ENCODE measurements at places on chromosomes 16 and 17.

- no peak for DNase-seq
Measured at GRCh38 chr16:28830531-28830930, 7.7 kb downstream of the ATXN2L start.

GRCh38 chr16:73350707-73351452, 303.0 kb upstream of the ZFHX3 start:
- DNase-seq, result no peak

DNA sequence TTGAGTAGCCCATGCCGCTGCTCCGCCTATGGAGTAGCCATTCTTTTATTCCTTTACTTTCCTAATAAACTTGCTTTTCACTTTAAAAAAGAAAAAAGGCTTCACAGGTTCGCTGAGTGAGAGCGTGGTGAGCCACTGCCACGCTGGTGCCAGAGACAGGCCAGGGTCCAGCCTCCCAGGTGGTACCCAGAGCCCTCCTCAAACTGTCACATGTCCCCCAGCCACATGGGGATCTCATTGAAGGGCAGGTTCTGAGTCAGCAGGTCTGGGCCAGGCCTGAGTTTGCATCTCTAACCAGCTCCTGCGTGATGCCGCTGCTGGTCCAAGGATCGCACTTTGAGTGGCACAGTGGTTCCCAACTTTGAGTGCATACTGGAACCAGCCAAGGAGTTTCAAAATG, 36.2 kb downstream of the RBFOX3 start:
- DNase-seq, result no peak

GRCh38 chr17:4973256-4974114, 5.9 kb upstream of the SPAG7 start:
- no peak for DNase-seq

DNA sequence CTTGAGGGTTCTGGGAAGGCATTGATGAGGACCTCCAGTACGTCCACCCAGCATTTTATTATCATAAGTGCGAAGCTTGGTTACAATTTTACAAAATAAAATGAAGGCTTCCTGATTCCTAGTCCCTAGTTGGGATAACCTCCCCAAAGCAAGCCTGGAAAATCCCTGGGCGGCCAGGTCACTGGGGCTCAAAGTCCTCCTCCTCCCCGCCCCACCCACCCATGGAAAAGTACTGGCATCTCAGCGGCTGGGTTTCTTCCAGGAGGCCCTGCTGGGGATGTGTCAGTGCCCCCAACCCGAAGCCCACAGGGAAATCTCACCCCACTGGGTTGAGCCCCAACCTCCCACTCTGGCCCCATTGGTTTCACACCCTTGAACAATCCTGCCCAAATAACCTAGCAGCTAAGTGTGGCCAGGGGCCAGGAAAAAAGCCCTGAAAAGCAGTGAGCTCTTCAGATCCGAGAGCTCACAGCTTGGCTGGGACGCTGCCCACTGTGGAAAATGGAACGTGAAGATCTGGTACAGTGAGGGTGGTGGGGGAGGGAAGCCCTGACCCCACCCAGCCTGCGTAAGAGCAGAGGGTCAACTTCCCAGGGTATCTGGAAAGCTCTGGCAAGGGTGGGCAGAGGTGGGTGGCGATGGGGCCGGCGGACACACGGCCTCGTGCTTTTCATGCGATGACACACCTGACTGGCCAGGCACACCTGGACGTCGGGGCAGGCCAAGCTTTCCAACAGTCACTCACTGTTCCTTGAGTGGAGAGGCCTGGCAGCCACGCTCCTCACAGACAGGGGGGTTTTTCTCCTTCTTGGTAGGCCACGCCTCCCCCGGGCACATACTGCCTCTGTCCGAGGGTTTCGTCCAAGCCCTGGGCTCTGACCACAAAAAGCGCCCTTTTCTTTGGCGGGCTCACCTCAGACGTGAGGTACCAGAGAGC, 324.5 kb downstream of the SOX9 start:
- DNase-seq, result no peak

GRCh38 chr17:41101586-41102259, at the start of gene KRTAP4-16:
TSS of gene KRTAP4-16 (minus strand) at chr17:41102209. CDS start at chr17:41102209, 0 bp downstream.
- no peak for DNase-seq

DNA sequence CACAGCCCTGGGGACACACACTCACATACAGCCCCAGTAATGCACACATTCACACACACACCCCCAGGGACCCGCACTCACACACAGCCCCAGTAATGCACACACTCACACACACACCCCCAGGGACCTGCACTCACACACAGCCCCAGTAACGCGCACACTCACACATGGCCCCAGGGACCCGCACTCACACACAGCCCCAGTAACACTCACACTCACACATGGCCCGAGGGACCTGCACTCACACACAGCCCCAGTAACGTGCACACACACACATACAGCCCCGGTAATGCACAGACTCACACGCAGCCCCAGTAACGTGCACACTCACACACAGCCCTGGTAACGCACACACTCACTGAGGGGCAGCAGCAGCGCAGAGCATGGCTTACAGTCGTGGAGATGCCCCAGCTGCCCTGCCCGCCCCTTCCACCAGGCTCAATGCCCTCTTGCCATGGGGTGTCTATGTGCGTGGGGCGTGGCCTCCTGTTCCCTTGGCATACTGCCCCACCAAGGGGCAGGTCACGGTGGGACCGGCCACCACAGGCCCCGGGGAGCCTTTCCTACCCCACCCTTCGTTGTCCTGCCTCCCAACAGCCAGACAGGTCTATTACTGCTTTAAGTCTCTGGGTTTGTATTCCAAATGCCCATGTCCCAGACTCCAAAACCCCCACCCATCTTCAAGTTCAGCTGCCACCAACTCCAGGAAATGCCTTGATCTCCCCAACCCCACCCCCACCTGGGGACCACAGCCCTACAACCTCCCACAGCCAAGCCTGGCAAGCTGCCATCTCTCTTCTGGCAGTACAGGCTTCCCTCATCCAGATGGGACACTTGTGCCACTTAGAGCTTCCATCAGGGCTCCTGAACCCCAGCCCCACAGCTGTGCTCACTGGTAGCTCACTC, 2.7 kb downstream of the CCDC102A start:
- no peak for DNase-seq

- no peak for DNase-seq
Measured at GRCh38 chr16:2512735-2513404, 882 bp upstream of the ATP6V0C start.

- no peak for DNase-seq
Measured at GRCh38 chr16:87757841-87758426, 7.9 kb downstream of the KLHDC4 start.

DNA sequence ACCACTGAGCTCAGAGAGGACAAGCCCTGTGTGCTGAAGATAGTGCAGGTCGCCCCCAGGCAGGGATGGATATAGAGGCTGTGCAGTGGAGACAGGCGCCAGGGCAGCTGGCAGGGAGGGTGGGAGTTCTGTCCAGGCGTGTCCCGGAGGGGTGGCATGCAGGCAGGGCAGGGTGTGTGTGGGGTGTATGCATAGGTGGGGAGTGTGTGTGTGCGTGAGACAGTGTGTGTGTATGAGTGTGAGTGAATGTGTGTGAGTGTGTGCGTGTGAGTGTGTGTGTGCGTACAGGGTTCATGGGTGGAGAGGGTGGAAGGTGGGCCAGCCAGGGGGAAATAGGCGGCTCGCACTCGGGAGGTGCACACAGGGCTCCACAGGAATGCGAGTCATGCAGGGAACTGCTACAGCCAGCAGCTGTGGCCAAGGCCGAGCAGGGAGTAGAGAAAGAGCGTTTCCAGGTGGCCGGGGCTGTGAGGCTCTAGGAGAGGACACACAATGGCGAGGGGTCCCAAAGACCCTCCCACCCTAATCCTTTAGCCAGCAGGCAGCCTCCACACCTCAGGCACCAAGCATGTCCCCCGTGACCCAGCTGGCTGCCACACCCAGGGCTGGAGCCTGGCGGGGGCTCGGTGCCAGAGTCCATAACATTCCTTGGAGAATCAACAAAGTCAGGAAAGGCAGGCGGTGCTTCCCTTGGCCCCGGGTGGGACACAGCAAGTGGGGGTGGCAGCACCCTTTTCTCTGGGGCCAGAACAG, 4.6 kb downstream of the PLCD3 start:
- DNase-seq, result no peak

DNA sequence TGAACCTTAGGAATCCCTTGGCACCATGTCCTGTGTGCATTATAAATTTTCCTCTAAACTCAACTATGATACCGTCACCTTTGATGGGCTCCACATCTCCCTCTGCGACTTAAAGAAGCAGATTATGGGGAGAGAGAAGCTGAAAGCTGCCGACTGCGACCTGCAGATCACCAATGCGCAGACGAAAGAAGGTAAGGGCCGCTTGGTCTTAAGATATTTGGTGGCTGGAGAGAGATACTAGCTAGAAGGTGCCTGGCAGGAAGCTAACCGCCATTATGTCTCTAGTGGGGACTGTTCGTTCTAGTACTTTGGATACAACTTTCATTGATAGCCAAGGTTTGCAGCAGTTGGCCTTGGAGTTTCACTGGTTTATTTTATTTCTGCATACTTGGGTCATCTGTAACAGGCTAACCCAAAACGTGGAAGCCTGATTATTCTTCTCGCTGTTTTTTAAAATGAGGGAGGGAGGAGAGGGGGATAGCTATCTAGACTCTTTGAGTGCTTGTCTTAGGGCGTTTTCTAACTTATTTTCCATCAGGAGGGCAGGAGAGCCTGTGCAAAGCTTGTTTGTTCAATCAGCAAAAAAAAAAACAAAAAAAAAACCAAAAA, 1.3 kb downstream of the RBBP6 start:
- peak; percentile 52 for DNase-seq

GRCh38 chr17:17518014-17518413, 21.8 kb upstream of the RASD1 start:
- no peak for DNase-seq

DNA sequence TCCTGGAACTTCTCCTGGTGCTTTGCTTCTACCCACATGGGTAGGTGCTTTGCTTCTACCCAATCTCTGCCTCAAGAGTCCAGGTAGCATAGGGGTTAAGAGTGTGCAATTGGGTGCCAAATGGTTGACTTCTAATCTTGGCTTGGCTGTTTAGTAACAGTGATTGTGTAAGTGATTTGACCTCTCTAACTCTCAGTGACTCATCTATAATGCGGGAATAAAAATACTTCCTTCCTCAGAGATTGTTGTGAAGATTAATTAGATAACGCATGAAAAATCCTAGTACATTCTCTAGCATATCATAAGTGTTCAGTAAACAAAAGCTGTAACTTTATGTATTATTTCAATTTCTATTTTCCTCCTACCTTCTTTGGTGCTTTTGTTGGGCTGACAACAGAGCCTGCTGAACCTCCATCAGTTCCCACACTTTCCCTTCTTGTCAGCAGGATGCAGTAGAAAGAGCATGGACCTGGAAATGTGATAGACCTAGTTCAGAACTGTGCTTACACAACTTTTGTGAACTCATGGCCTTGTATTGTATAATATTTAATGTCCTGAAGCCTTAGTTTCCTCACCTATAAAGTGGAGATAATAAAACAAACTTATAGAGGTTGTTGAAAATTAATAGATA, 72.9 kb upstream of the SMIM36 start:
- DNase-seq, result no peak

GRCh38 chr16:80300456-80300855, 240.3 kb upstream of the DYNLRB2 start:
- DNase-seq, result no peak

DNA sequence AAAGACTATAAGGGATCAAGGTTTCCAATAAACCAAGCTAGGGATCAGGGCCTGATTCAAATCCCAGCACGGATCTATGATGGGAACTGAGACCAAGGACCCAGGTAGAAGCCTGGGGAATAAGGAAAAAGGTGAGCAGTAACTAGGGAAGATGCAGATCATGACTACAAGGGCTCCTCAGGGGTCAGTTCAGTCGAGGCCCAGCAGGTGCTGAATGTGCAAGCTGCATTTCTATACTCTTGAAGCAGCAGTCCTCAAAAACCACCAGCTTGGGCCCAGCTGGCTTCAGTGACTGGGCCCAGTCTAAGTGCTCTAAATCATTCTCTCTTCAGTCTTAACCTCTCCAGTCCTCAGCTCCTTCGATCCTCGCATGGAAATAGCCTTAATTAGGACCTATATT, 228.8 kb upstream of the AXIN2 start:
- DNase-seq, result no peak

DNA sequence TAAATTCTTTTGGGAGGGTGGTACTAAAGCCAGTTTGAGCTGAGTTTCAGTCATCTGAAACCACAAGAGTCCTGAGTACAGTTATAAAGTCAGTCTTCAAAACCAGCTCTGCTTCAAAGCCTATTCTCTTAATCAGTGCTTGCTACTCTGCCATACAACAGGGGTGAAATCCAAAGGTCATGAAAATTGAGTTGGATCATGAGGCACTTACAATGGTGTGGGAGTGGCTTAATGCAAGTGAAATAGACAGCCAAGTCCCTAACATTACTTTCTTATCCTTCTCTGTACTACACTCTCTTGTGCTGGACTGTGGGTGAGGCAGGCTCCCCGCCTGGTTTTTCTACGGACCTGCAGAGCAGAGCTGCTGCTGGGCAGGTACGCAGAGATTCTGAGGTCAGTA, 12.4 kb downstream of the CBLN1 start:
- DNase-seq, result no peak

GRCh38 chr16:53183442-53183841, 128.7 kb downstream of the CHD9 start:
- DNase-seq, result no peak

DNA sequence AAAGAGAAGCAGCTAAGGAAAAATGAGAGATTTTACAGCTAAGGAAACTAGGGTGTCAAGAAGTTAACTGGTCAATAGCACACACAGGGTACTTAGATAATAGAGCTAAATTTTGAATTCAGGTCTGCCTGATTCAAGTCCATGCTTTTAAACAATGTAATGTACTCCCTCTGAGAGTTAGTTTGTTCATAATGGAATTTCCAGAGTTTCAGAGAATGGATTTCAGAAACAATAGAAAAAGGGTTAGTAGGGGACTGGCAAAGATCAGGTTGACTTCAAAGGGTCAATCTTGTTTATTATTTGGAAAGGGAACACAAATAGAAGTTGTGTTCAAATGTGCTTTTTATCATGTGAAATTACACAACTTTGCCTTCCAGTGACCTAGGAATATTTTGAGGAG, 17.9 kb downstream of the NSRP1 start:
- DNase-seq, result no peak

- DNase-seq, result no peak
Measured at GRCh38 chr16:88772871-88773811, 11.9 kb downstream of the PIEZO1 start.

DNA sequence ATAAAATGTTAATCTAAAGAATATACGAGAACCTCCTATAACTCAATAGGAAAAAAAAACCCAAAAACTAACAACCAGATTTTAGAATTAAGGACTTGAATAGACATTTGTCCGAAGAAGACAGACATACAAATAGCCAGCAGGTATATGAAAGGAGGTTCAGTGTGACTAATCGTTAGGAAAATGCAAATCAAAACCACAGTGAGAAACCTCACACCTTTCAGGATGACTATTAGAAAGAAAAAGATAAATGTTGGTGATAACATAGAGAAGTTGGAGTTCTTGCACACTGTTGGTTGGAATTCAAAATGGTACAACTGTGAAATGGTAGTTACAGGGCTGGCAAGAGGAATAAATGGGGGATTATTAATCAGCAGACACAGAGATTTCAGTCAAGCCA, 339.0 kb downstream of the TMEM114 start:
- no peak for DNase-seq

DNA sequence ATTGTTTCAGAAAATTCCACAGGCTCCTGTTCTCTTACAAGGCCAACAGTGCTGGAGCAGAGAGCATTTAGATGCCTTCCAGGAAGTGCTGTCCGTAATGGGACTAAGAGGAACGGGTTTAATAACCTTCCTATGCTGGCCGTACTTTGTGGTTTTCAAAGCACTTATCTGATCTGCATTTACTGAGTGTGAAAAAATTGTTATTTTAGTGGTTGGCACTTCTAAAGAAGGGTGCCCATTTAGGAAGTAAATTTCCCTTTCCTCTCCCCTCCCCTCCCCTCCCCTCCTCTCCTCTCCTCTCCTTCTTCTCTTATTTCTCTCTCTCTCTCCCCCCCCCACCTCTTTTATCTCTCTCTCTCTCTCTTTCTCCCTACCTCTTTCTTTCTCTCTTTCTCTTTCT, 72.0 kb upstream of the DNAJA2 start:
- DNase-seq, result peak; percentile 59
